ENCODE measurements at places on chromosomes 12 and 14. TPM values are rescaled to one million over a fixed set of nuclear protein-coding genes. Genes with fewer than 3 reads are reported as not detected.

RPS29 gene
- 3,172 TPM for total RNA-seq

REP15 gene
- 6.5 TPM for total RNA-seq

SMIM41 gene
- 0.39 TPM for total RNA-seq

MUCL1 gene
- total RNA-seq: not detected

NPFF gene
- not detected for total RNA-seq

PROX2 gene
- total RNA-seq: not detected

RHEBL1 gene
- total RNA-seq: 0.54 TPM

FAM186B gene
- total RNA-seq: 0.39 TPM

SLC6A12 gene
- total RNA-seq: not detected

SOAT2 gene
- 0.11 TPM for total RNA-seq

GZMB gene
- total RNA-seq: not detected

CLMN gene
- total RNA-seq: 3.1 TPM

PGF gene
- 30.1 TPM for total RNA-seq

CCDC177 gene
- total RNA-seq: under 0.01 TPM

UNC79 gene
- not detected for total RNA-seq

KLRC2 gene
- not detected for total RNA-seq

RPS6KA5 gene
- total RNA-seq: 1.6 TPM

RD3L gene
- not detected for total RNA-seq

ENO2 gene
- 13.0 TPM for total RNA-seq

PSMD9 gene
- 41.8 TPM for total RNA-seq

GYS2 gene
- not detected for total RNA-seq

MNAT1 gene
- 65.2 TPM for total RNA-seq

SYT1 gene
- 1.5 TPM for total RNA-seq

ANO6 gene
- 57.5 TPM for total RNA-seq

CDK4 gene
- 195 TPM for total RNA-seq

STYK1 gene
- total RNA-seq: 0.13 TPM

SCFD1 gene
- total RNA-seq: 145 TPM

FSCB gene
- not detected for total RNA-seq

BLOC1S1 gene
- total RNA-seq: 75.5 TPM

CABP1 gene
- total RNA-seq: not detected

PXMP2 gene
- total RNA-seq: 15.2 TPM

XPOT gene
- total RNA-seq: 146 TPM

KRT86 gene
- total RNA-seq: 2.0 TPM

LRRC10 gene
- not detected for total RNA-seq

CLEC1B gene
- total RNA-seq: not detected

TMEM253 gene
- total RNA-seq: not detected

LRRC9 gene
- not detected for total RNA-seq

NRIP2 gene
- 0.26 TPM for total RNA-seq

HSPB8 gene
- total RNA-seq: 20.5 TPM

LGR5 gene
- 22.9 TPM for total RNA-seq

EXOC3L4 gene
- not detected for total RNA-seq

NANOG gene
- 0.32 TPM for total RNA-seq

SERPINA12 gene
- total RNA-seq: not detected

PLEKHH1 gene
- 0.86 TPM for total RNA-seq

SLC5A8 gene
- not detected for total RNA-seq

DPY19L2 gene
- 0.65 TPM for total RNA-seq

NXPH4 gene
- 5.2 TPM for total RNA-seq

ORAI1 gene
- total RNA-seq: 6.5 TPM

MYL6 gene
- 1,692 TPM for total RNA-seq

DTX1 gene
- not detected for total RNA-seq

KERA gene
- total RNA-seq: not detected

TPH2 gene
- total RNA-seq: not detected
